ENCODE measurements at places on chromosomes 4 and X.

GRCh38 chr4:111681751-111682150 lies 463.5 kb upstream of the FAM241A start:
- no peak for DNase-seq

GRCh38 chrX:17375367-17375636 lies 302 bp downstream of the NHS start:
- no peak for DNase-seq

DNA sequence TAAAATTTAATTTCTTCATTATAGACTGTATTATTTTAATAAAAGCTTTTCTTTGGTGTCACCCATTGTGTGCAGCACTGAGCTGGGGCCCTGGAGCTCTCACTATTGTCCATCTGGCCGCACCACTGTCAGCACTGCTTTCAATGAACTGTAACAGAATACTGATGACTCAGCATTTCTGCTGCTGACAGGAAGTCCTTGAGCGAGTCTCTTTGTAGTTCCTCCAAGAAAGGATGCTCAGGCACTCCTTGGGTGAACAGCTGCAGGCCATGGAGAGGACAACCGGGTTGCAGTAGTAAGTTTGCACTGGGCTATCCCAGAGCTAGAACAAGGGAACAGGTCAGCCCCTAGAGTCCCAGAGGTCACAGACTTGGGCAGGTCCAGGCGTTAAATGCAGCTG lies 81.6 kb downstream of the SORBS2 start:
- no peak for DNase-seq

DNA sequence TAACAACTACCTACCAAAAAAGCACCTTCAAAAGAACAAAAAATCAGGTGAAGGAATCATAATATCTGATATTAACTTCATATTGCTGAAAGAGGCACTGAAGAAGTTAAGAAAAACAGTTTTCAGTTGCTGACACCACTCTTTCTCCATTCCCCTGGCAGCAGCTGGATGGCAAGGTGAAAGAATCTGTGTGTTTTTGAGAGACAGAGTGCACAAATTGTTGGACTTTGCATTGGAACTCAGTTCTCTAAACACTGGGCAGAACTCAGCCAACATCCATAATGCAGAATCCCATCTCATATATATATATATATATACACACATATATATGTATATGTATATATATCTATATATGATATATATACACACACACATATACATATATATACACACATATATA lies 408.3 kb upstream of the MAGEC2 start:
- no peak for DNase-seq

DNA sequence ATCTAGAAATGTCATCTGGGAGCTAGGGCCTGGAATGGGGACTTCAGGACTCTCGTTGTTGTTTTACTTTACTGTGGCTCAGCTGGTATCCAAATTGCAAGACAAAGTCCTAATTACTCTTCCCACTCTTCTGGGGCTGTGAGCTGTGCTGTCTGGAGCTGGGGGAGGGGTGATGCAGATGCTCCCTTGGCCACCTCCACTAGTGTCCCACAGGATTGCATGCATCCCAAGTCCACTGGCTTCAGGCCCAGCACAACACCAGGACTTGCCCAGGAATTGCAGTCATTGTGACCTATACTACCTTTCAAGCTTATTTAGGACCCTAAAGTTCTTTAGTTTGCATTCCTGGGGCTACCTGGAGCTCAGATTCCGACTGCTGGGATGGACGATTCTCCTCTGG lies 366.1 kb upstream of the FAM47C start:
- no peak for DNase-seq

GRCh38 chrX:15849555-15849954 lies 5.1 kb downstream of the AP1S2 start:
- DNase-seq, result no peak

- no peak for DNase-seq
These were observed 23.5 kb upstream of the PRDM8 start for GRCh38 chr4:80173841-80174240.

- DNase-seq, result no peak
These were observed 90.7 kb upstream of the ADRA2C start for GRCh38 chr4:3675251-3676115.

- no peak for DNase-seq
These were observed 3.9 kb upstream of the VAMP7 start for GRCh38 chrX:155877288-155877687.

- DNase-seq, result no peak
These were observed 148.8 kb upstream of the TBL1X start for GRCh38 chrX:9316096-9316495.

- DNase-seq, result no peak
These were observed 58.5 kb downstream of the ADD1 start for GRCh38 chr4:2902126-2902525.

- peak; percentile 43 for DNase-seq
These were observed 29.2 kb downstream of the HTT-AS start for GRCh38 chr4:3044870-3045819.

DNA sequence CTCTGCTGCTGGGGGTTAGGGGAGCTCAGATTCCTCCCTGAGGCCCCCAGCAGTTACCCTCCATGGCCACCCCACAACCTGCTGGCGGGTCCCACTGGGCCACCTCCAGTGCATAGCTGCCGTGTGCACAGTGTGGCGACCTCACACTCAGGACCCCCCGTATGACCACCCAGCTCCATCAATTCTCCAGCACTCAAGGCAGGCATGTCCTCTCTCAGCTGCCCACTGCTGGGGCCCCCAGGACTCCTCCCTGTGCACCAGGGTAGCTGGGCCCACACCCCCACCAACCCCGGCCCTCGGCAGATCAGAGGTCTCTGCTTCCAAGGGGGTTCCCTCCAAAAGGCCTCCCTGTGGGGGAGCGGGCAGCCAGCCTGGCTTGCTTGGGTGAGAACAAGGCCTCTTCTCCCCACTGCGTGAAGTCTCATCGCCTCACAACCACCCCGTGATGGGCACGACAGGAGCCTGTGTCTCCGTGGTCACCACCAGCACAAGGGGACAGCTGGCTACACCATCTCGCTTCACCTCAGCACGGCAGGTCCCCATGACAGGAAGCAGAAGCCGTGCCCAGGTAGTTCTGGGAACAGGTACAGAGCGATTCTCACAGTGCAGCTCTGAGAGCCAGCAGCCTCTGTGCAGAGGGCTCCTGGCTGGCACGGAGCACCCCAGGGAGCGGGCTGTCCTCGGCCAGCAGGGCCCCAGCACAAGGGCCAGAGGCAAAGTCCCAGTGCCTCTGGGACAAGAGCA lies 4.6 kb upstream of the HAUS3 start:
- DNase-seq, result peak; percentile 13

- DNase-seq, result peak; percentile 21
These were observed 13.1 kb upstream of the AMTN start for GRCh38 chr4:70505151-70505748.

- no peak for DNase-seq
These were observed 261.7 kb upstream of the FAM241A start for GRCh38 chr4:111883557-111883999.

- no peak for DNase-seq
These were observed 138.5 kb upstream of the FAM9B start for GRCh38 chrX:9172464-9172850.

DNA sequence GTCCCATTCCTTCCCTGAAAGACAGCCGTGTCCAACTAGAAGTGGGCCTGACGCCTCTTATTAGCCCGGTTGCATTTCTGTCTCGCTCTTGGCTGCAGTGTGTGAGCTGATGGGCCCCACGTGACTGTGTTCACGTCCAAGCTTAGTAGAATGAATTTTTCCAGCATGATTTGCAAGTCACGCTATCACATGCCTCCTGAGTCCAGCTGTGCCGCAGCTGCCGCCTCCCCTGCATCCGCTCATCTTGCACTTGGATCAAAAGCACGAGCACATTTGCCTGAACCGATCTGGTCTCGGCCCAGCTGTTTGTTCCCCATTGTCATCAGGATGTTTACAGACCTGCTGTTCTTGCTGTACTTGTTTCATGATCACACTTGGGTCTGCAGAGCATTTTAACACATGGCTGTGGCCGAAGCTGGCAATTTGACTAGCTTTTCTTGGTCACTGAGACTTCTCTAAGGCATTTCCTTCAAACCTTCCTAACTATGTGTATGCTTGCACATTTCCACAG lies 126.5 kb downstream of the KIT start:
- no peak for DNase-seq

DNA sequence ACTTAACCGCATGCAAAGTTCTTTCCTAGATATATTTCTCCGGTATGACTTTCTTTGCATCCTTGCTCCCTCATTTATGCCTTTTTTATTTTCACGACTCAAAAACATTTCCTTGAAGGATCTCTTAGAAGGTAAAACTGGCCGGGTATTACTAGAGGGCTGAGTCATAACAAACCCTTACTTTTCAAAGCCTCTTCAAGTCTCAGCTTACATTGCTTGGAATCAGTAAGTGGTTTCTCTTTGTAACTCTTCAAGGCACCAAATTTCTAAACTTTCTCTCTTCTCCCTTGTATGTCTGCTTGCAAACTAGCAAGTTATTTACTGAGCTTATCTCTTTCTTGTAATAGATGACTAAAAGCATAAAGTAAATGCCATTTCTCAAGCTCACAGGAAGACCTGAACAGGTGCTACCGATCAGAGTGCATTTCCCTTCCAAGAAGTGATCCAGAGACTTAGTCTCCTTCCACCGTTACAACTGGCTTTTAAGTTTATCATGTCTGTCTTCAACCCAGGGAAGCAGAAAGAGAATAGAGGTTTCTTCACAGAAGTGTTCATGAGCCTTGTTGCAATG lies 75.5 kb downstream of the ANXA10 start:
- DNase-seq, result no peak

GRCh38 chr4:145066063-145066501 lies 31.9 kb downstream of the ANAPC10 start:
- DNase-seq, result no peak

DNA sequence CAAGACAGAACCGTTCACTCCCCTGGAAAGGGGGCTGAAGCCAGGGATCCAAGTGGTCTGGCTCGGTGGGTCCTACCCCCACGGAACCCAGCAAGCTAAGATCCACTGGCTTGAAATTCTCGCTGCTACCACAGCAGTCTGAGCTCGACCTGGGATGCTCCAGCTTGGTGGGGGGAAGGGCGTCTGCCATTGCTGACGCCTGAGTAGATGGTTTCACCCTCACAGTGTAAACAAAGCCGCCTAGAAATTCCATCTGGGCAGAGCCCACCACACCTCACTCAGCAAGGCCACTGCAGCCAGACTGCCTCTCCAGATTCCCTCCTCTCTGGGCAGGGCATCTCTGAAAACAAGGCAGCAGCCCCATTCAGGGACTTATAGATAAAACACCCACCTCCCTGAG lies 13.4 kb upstream of the PBDC1 start:
- no peak for DNase-seq

- no peak for DNase-seq
These were observed 50.5 kb downstream of the SOD3 start for GRCh38 chr4:24845902-24846301.

- DNase-seq, result no peak
These were observed 47.2 kb upstream of the ETNPPL start for GRCh38 chr4:108810087-108810486.

DNA sequence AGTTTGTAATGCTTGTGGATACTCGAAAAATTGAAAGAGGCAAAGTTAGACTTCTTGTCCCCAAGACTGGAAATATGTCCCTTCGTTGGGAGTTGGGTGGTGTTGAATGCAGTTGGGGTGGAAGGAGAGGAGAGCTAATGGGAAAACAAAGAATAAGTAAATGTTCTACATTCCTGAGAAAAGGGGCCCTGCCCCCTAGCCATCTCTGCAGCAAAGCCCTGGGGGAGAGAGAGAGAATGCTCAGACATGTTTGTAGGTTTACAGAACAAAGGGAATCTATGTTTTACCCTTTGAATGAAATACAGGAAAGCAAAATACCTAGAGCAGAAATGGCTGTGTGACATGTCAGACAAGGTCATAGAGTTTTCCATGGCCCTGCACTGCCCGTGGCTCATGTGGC lies 88.1 kb downstream of the RASL11B start:
- no peak for DNase-seq

- no peak for DNase-seq
These were observed 152.5 kb downstream of the PLS3 start for GRCh38 chrX:115713460-115713859.

DNA sequence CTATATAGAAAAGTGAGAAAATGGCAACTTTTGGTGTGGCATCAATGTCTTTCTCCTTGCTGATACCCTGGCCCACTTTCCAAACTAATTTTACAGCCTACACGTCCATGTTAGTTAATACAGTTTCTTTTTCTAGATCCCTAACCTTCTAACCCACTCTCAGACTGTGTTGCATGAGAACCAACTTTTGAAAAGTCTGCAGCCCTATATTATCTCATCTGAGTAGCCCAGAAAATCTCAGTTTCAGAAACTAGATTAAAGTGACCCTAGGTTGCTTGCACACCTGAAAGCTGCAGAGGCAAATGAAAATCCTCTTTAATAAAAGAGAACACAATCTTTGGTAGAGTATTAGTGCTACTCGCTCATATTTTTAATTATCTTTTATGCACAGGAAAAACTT lies 371.6 kb upstream of the EMCN start:
- no peak for DNase-seq

DNA sequence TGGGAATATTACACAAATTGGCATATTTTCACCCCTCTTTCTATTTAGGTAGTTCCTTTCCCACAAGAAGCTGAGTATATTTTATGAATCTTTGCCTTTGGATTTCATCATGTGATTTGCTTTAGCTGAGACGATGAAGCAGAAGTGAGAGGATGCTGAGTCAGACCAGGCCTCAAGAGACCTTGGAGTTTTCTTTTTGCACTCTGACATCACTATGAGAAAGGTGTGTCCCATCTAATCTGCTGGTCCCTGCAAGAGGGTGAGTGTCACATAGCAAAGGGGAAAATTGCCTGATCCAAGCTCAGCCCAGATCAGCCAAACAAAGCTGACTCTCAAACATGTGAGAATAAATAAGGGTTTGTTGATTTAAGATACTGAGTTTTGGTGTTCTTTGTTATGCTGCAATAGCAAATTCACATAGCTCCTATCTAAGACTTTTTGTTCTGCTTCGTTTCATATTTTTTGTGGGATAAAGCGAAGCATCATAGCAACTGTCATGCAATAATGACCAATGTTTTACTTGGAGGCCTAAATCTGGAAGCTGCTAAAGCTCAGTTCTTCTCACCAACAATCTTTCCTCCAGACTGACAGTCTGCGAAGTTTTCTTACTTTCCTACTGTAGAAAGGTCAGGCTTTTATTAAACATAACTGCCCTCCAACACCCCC lies 176.9 kb downstream of the PDHA2 start:
- no peak for DNase-seq

- DNase-seq, result no peak
These were observed 10.9 kb downstream of the GAB3 start for GRCh38 chrX:154739952-154740465.

- no peak for DNase-seq
These were observed 82.8 kb downstream of the USP46 start for GRCh38 chr4:52576326-52576725.

DNA sequence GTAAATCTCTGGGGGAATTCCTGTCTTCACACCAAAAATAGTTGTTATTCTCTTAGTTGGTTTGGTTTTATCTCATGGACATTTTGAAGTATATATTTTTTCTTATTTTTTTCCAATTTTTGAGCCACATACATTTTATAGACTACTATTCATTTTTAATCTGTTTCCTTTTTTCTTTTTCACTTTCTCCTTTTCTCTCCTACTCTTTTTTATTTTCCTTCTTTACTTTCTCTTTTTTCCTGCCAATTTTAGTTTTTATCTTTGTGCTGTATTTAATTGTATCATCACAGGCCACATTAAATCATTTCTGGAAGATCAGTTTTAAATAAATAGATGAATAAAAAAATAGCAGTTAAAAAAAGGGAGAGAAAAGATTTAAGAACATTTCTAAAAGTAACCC lies 14.0 kb upstream of the JADE3 start:
- no peak for DNase-seq

GRCh38 chrX:135639066-135639780 lies 74.2 kb upstream of the CT45A1 start:
- no peak for DNase-seq
